ENCODE measurements at places on chromosomes 3 and 15.

DNA sequence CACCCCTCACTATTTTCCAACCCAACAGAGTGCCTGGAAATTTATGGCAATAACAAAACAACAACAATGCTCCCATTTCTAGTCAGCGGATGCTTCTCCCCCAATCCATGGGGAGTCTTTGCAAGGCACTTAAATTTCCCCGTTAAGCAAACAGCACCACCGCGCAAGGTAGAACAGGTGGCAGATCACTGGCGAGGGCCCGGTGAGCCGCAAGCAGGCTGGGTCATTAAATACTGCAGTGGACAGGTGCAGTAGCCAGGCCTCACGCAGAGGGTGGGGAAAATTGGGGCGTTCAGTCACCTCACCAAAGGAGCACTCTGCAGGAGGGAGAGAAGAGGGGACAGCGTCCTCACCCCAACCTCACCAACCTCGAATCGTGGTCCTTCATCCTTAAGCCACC, 147.5 kb downstream of the NTRK3 start:
- no peak for DNase-seq

- no peak for DNase-seq
Measured at GRCh38 chr15:39885099-39885777, 34.8 kb downstream of the GPR176 start.

- peak; percentile 31 for DNase-seq
Measured at GRCh38 chr3:157127831-157128767, 31.8 kb downstream of the CCNL1 start.

DNA sequence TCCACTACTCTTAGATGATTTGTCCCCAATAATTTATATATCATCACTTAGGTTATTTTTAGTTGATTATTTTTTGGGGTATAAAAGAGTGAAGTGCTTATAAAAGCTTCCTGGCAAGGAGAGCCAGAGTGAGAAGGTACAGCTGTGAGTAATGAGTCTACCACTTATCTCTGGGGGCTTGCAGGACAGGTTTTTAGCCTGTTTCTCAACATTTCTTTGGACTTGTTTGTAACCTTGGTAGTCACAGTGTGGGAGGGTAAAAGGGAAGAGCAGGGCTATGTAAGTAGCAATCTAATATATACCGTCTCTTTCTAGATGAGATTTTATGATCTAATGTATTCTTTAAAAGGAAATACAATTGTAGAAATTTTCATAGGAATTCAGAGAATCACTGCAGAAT, 321.3 kb upstream of the GOLIM4 start:
- no peak for DNase-seq

DNA sequence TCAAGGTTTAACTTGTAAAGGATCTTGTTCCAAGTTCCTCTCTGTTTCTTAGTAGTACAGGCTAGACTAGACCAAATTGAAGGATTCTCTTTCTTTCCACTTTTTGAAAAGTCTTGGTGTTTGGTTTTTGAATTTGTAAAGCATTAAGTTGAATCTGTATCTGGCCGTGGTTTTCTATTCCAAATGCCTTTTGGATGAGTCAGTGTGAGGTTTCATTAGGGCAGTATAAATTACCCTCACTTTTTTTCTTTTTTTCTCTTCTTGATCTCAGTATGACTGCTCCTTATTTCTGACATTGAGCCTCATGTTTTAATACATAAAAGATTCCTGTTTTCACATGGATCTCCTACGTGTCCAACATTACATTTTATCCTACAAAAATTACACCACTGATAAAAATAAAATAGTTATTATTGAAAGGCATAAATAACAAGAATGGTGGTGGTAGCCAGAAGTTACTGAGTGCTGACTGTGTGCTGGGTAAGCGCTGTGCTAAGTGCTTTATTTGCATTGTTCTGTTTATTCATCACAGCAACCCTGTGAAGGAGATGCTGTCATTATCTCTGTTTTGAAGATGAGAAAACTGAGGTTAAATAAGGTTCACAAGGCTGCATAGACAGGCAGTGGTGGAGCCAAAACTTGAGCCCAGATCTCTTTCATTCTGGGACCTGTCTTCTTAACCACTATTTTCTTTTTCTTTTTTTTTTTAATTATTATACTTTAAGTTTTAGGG, 48.3 kb downstream of the MITF start:
- no peak for DNase-seq

- DNase-seq, result no peak
Measured at GRCh38 chr3:14890476-14890875, 56.9 kb upstream of the NR2C2 start.

DNA sequence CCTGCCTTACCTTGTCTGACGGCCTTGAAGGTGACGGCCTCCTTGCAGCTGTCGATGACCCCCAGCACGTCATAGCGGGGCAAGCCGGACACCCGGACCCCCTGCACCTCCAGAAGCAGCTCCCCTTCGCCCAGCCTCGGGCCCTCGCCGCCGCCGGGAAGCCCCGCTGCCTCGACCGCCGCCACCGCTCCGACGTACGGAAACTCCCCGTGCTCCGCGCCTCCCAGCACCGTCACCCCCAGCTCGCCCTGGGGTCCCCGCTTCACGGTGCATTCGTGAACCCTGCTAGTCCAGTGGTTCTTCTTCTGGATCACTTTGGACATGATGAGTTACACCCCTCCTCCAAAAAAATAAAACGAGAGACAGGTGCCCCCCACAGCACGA, 740 bp downstream of the MAGI1 start:
- no peak for DNase-seq

- DNase-seq, result no peak
Measured at GRCh38 chr15:59993950-59994401, 10.1 kb upstream of the FOXB1 start.

- DNase-seq, result no peak
Measured at GRCh38 chr3:13584901-13585300, 36.0 kb downstream of the FBLN2 start.

- DNase-seq, result no peak
Measured at GRCh38 chr3:162170581-162170980, 674.0 kb downstream of the OTOL1 start.

GRCh38 chr3:23646184-23646920, 159.4 kb upstream of the UBE2E1 start:
- no peak for DNase-seq

DNA sequence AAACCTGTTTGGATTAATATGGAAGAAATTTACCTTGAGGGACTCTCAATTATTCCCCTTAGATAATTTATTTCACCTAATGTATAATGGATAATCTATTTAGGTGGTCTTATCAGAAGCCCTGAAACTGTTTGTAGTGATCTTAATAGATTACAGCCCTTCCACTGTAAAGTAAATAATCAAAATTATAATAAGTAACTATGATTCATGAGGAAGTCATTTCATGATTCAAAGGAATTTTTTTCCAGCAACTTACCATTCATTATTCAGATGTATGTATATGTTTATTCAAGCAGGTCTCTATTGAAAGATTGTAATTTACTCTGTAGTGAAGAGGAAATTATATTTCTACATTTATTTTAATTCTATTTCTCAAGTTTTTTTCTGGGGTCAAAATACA, 250.6 kb upstream of the ROBO1 start:
- DNase-seq, result no peak

DNA sequence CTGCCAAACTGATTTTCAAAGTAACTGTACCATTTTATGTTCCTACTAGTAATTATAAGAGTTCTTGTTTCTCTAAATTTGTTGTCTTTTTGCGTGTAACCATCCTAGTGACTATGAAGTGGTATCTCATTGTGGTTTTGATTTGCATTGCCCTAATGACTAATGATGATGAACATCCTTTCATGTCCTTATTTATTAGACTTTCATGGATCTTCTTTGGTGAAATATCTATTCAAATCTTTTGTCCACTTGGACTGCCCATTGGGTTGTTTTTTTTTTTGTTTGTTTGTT, 3.6 kb downstream of the OXSR1 start:
- DNase-seq, result no peak

DNA sequence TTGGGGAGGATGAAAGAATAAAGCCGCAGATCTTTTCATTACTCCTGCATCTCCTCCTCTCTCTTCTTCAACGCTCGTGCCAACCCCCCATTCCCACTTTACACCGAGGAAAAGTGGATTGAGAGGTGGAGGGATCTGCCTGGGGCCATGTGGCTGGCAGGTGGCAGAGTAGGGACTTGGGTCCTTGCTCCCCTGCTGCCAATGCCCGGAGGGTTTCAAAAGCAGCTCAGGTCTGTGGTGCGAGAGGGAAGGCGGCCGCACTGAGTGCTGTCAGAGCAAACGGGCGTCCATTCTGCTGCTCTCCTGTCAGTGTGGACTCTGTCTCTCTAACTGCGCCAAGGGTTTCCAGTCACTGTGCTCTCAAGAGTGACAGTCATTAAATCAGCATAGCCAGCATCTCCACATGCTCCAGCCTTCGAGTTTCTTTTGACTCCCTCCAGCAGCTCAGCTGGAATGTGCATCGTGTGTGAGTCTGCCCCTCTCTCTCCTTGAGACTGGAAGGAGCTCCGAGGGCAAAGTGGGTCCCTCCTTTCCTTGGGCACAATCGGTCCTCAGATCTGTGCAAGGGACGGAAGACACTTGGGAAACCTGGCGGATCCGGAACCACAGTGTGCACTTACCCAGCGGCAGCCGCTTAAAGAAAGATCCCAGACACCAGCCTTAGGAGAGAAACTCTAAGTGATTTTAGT, 68.6 kb downstream of the VGLL4 start:
- DNase-seq, result no peak

GRCh38 chr15:29669823-29670222, 152.4 kb downstream of the TJP1 start:
- DNase-seq, result no peak

DNA sequence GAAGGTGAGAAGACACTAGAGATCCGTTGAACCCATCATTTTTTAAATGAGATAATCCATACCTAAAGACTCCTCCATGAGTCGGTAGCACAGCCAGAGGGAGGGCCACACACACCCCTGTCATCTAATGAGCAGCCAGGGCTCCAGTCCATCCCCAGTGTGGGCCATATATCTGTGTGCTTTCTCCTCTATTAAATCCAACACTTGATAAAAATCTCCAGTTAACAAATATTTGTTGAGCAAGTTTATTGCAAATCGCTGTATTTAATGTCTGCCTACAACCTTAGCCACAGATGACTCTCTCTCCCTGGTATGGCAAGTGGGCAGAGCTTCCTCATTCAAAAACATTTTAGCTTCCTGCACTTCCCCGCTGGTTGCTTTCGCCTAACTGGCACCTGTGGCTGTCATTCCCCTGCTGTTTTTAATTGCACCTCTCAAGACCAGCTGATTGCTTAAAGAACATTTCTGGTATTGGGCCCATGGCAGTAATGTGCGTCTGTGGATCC, 82.8 kb downstream of the SMAD3 start:
- no peak for DNase-seq

DNA sequence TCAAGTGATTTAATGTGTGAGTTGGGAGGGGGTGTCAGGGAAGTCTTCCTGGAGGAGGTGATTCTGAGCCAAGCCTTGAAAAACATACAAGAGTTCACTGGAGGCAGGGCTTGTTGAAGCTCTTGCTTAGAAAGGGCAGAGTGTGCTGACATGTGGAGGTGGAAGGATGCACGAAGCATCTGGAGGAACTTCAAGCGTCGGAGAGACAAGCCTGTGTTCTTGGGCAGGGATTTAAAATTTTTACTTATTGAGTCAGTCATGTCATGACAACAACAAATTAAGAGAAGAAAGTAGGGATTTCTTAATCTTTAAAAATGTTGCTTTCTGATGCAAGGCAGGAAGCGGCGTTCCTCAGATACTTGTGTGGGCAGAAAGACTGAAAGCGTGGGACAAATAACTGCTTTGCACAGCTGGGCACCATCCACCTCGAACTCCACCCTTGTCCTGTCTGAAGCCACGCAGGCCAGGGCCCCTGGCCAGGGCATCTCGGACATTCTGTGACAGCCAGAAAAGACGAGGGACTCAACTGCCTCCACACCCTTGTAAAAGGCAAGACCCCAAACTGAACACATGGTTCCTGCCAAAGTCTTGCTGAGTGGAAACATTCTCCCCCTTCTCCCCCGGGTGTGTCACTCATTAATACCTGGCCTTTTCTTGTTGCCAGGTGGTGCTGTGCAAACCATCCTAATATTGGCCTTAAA, 6.9 kb upstream of the IL16 start:
- no peak for DNase-seq

GRCh38 chr3:187291512-187292132, at the start of gene MASP1:
MASP1 (minus strand) TSS chr3:187291737; CDS start chr3:187291632, 105 bp downstream.
- no peak for DNase-seq

DNA sequence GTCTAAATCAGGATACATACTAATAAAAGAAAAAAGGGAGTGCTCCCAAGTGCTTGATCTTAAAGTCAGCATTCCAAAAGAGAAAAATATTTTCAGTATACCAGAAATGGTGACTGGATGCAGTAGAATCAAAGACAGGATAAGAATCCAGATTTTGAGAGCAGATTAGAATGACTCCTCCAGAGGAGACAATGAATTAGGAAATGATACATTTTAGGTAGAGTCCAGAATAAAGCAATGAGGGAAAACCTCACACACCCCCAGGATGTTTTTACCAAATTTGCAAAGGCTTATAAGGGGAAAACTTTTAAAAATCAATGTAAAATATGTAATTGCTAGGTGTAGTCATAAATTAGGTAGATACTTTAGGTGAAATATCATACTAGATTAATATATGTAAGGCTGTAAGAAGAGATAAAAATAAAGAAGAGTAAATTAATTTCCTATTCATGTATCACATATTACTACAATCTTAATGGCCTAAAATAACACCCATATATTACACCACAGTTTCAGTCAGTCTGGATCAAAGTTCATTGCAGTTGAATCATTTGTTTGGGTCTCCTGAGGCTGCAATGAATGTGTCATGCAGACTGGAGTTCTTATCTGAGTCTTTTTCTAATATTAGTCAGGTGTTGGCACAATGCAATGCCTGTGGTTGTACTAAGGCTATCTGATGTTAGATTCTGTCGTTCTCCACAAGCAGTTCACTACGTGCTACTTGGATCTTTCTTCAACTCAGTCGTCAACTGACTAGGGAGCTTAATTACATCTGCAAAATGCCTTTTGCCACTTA, 547.8 kb upstream of the EPHA6 start:
- DNase-seq, result no peak

GRCh38 chr3:16888356-16888755, 3.6 kb downstream of the PLCL2 start:
- no peak for DNase-seq

- DNase-seq, result no peak
Measured at GRCh38 chr15:86125775-86126174, 46.1 kb downstream of the AGBL1 start.

GRCh38 chr3:7543294-7543880, 682.5 kb downstream of the GRM7 start:
- DNase-seq, result no peak

GRCh38 chr3:10508619-10509260, 3.4 kb upstream of the ATP2B2 start:
- DNase-seq, result no peak

- DNase-seq, result no peak
Measured at GRCh38 chr3:76565496-76566210, 474.2 kb upstream of the ROBO2 start.

Data from activated CD4-positive, alpha-beta T cell treated with anti-CD3 and anti-CD28 coated beads, Interleukin-2, amount 50 U/mL, for 24 hours (primary cell).